SW480 (cell line): ENCODE measurements at places on chromosomes 5 and 9.
A peak's percentile ranks its signal among the peaks of the same experiment; 100 is the strongest.

- peak; percentile 7 for DNase-seq
Measured at GRCh38 chr5:72280581-72281069, 39.4 kb downstream of the MRPS27 start.

- DNase-seq: no peak
Measured at GRCh38 chr5:102713682-102714231, 41.3 kb upstream of the PAM start.

DNA sequence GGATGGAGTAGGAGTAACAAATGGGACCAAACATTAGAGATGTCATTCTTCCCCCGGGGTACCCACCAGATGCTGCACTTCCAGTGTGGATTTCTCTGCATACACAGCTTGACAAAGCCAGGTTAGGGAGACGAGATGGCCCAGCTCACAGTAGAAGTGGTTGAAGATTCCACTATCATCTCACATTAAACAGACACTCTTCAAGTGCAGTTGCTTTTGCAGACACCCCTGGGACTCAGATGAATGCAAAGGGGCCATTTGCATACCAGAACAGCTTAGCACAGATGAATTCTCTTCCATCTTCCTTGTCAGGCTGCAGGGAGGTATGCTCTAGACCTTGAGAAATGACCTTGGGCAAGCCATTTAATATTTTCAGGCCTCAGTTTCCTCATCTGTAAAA is 12.6 kb upstream of the C5orf58 start:
- no peak for DNase-seq

DNA sequence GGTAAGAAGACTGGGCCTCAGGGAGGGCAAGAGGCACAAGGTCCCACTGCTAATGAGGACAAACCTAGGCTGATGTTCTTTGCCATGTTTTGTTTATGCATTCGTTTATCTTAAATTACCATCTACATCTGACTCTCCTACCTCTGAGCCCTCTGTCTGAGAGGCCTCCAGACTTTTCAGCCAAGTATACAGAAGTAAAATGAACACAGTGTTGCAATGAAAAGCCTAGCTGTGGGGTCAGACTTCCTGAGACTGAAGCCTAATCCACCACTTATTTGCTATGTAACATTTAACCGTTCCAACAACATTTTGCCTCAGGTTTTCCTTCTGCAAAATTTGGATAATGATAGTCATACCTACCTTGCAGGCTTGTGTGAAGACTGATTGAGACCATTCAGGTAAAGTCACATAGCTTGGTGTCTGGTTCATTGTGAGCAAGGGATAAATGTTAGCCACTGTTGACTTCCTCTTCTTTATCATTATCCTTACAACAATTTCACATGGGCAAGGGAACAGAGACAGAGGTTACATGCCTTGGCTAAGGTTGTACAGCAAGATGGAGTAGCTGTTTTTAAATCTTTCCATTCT is 374.9 kb upstream of the CLINT1 start:
- DNase-seq: no peak

DNA sequence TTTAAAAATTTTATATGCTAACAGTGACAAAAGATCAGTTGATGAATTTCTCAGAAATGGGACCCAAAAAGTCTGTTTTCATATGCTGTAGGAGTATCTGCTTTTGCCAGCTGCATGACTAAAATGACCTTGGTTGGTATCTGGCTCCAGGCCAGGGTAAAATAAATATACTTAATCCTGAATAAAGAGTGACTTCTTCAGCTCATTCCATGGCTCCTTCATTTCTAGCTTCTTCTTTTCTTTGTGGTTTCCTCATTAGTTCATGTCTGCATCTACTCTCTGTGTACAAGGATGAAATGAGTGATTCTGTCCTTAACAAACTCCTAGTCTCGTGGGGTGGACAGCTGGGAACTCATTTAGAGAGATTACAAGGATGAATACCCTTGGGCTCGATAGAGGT is 36.0 kb downstream of the RCL1 start:
- no peak for DNase-seq

DNA sequence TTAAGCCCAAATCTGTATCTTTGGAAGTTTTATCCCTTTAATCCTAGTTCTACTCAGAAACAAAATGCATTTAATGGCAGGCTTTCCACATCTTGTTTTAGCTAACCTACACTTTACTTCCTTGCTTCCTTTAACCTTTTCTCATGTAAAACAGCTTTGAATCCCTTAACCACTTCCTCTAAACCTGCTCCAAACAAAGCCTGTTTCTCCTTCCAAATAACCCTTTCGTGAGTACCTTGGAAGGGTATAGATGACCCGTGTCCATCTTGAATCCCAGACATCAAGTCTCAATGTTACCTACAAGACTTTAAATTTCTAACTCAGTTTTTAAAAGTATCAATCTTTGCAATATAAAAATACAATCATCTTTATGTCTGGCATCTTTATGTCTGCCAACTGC is 78.4 kb downstream of the DROSHA start:
- DNase-seq: no peak

- peak; percentile 88 for DNase-seq
Measured at GRCh38 chr9:33230756-33231622, 9.0 kb upstream of the SPINK4 start.

DNA sequence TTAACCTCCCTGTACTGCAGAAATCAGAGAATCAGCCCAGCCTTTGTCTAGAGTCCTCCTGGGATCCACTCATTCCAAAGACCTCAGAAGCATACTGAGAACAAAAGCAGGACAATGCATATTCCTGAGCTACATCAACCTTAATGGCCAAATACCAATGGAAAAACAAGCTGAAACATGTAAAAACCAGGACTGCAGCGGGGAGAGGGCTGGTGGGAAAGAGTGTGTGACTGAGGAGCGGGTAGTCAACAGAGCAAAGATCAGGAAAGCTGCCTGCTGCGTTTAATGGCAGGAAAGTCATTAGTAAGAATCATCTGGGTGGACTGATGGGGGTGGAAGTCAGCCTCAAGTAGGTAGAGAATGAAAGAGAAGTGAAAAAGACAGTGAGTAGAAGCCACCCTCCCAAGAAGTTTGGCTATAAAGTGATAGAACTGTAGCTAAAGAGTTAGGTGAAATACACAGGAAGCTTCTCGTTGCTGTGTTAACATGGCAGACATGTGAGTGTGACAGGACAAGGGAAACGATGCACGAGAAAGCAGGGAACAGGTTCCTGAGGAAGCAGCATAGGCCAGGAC is 88.1 kb downstream of the OTULIN start:
- no peak for DNase-seq

GRCh38 chr9:129174724-129175514 is 3.1 kb downstream of the IER5L start:
- DNase-seq: peak; percentile 81

DNA sequence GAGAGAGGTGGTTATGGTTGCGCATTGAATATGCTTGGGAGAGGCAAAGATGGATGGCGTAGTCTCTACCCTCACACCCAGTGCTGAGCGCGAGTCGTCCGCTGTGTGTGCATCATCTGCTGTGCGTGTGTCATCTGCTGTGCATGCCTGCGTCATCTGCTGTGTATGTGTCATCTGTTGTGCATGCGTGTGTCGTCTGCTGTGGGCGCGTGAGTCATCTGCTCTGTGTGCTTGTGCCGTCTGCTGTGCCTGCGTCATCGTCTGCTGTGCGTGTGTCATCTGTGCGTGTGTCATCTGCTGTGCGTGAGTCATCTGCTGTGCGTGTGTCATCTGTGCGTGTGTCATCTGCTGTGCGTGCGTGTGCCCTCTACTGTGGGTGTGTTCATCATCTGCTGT is 68.0 kb upstream of the IRX4 start:
- peak; percentile 67 for DNase-seq

- DNase-seq: no peak
Measured at GRCh38 chr5:157729858-157730257, 1.4 kb upstream of the THG1L start.

DNA sequence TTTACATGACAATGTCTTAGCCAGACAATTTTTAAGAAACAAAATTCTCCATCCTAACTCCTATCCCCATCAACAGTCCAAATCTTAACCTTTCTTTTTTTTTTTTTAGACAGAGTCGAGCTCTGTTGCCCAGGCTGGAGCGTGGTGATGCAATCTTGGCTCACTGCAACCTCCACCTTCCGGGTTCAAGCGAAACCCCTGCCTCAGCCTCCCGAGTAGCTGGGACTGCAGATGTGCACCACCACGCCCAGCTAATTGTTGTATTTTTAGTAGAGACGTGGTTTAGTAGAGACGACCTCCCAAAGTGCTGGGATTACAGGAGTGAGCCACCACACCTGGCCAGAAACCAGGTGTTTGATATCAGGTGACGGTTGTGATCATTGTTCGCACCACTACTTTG is 10.2 kb downstream of the ABL1 start:
- DNase-seq: no peak
